ENCODE measurements at places on chromosomes 16 and 17.

- H3K27ac ChIP-seq = no peak overlapping the region
- no peaks in the 10 kb centered on the region for H3K36me3 ChIP-seq
- no peak for DNase-seq
Observed at GRCh38 chr17:2366747-2367494, 29.6 kb downstream of the SGSM2 start.

DNA sequence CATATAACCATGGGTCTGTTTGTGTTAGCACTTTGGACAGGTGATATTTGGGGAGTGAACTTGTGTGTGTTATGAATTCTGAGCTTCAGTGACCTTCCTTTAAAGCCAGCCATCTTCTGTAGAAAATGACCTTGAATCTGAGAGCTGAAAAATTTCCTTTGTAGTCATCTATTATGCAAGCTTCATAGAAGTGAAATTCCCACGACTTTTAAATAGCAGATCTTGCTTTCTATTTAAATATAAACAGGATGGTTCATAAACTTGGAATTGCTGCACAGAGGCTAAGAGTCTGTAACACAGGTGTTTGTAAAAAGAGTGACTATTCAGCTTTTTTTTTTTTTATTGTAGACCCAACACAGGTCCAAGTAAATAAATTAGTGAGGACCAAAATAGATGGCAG lies 85.5 kb downstream of the MARCHF10 start:
- no peaks in the 10 kb centered on the region for H3K36me3 ChIP-seq
- DNase-seq = no peak
- H3K4me3 ChIP-seq = no peak overlapping the region

- H3K4me3 ChIP-seq = peak overlapping the region; percentile 85
- DNase-seq = peak; percentile 97
- no peaks in the 10 kb centered on the region for H3K27me3 ChIP-seq
- H3K36me3 ChIP-seq = no peaks in the 10 kb centered on the region
- peak overlapping the region; percentile 97 for H3K27ac ChIP-seq
Observed at GRCh38 chr17:81345228-81346089, 49.8 kb upstream of the BAHCC1 start.

- H3K36me3 ChIP-seq = no peaks in the 10 kb centered on the region
- no peaks in the 10 kb centered on the region for H3K27me3 ChIP-seq
- H3K4me1 ChIP-seq = no peaks in the 10 kb centered on the region
- H3K4me3 ChIP-seq = no peak overlapping the region
- DNase-seq = peak; percentile 78
Observed at GRCh38 chr16:77675464-77676324, 46.6 kb upstream of the NUDT7 start.

- no peak overlapping the region for H3K27ac ChIP-seq
- H3K27me3 ChIP-seq = no peaks in the 10 kb centered on the region
- DNase-seq = no peak
- no peaks in the 10 kb centered on the region for H3K4me1 ChIP-seq
Observed at GRCh38 chr16:19843371-19843770, 41.3 kb downstream of the GPRC5B start.

DNA sequence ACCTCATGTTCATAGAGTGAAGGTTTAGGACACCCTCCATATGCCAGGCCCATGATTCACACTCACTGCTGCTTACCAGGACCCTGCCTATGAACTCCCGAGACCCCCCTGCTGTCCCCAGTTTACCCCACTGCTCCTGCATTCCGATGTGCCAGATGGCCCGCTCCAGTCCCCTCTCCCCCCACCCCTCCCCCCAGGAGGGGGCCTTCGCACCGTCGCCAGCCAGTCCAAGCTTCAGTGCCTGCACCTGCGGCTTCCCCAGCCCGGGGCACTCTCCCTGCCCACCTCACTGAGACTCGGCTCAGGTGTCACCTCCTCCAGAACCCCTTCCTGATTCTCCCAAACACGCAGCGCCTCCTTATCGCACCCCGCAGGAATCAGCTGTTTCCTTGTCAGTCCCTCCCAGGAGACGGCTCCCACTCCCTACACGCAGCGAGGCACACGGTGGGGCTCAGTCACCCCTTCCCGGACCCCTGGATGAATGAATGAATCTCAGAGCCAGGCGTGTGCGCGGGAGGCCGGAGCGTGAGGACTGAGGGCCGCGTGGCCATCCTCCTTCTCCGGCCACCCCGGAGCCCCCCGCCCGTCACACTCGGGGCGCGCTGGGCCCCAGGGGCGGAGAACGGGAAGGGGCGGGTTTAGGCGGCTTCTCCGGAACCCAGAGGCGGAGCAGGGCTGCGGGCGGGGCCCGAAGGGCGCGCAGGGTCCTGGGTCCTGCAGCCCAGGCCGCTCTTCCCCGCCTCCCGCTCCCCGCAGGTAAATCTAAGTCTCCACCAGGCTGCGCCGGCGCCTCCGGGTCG lies 1.6 kb downstream of the MYO1C start:
- peak overlapping the region; percentile 83 for H3K4me3 ChIP-seq
- H3K36me3 ChIP-seq = no peaks in the 10 kb centered on the region
- no peaks in the 10 kb centered on the region for H3K27me3 ChIP-seq

DNA sequence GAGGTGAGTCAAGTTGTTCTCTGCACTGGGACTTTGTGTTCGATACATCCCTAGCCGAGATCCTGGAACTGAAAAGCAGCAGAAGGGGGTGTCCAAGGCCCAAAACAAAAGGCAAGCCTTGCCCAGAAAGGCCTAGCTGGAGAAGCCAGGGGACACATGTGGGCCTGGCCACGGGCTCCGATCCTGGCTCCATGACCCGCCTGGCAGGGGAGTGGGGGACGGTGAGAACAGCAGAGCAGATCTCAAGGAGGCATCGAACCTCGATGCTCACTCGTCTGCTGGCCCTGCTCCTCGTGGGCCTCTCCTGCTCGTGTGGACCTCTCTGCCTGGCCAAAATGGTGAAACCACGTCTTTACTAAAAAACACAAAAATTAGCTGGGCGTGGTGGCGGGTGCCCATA lies 8.9 kb downstream of the CCNF start:
- H3K36me3 ChIP-seq = no peaks in the 10 kb centered on the region
- no peaks in the 10 kb centered on the region for H3K4me1 ChIP-seq
- H3K4me3 ChIP-seq = no peak overlapping the region
- DNase-seq = no peak
- no peaks in the 10 kb centered on the region for H3K27me3 ChIP-seq

DNA sequence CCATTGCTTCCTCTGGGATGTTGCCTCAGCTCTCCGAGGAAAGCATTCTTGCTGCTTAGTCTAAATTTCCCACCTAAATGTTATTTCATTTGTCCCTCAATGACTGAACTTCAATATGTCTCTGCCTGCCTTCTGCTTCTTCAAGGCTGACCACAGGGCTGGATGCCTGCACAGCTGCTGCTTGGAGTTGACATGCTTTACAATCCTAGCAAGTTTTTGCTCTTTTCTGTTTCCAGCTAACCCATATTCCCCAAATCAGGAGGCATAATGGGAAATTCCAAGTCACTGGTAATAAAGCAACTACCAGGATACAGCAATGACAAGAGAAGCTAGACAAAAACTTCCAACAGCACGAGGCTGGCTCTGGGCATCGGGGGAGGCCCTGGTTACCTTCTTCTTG lies 48.9 kb downstream of the GTF3C1 start:
- no peak for DNase-seq
- no peak overlapping the region for H3K27ac ChIP-seq
- peaks cover 17% of the 10 kb centered on the region for H3K36me3 ChIP-seq
- H3K4me3 ChIP-seq = no peak overlapping the region
- H3K27me3 ChIP-seq = no peaks in the 10 kb centered on the region

DNA sequence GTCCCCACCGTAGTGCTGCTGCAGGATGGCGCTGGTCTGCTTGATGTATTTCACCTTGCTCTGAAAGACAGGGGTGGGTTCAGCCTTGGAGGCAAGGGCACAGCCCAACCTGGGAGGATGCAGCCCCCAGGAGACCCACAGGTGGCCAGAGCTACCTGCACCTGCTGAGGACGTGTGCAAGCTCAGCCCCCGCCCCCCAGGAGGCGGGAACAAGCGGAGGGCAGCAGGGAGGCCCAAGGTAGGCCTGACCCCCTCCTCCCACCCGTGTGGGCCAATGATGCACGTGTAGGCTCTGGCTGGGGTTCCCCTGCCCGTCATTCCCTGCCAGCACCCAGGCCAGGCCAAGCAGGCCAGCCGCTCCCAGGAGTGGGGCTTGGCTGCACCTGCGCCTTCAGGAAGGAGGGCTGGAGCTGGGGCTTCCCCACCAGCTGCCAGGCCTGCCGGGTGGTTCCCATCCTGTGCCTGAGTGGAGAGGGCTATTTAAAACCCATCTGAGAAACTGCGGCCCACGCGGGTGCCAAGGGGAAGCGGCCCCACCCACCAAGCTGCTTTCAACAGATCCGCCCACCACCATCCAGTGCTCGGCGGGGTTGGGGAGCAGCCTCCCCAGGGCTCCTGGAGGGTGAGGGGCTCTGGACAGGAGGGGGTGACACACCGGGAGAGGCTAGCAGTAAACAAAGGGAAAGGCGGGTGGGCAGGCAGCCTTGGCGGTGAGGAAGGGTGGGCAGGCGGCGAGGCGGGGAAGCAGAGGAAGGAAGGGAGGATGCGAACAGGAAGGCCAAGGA lies 3.8 kb downstream of the NTHL1 start:
- no peak for DNase-seq
- H3K27me3 ChIP-seq = no peaks in the 10 kb centered on the region
- H3K36me3 ChIP-seq = no peaks in the 10 kb centered on the region
- no peaks in the 10 kb centered on the region for H3K4me1 ChIP-seq
- H3K4me3 ChIP-seq = no peak overlapping the region

GRCh38 chr17:43915559-43915958 lies 8.2 kb upstream of the MPP2 start:
- H3K27ac ChIP-seq = no peak overlapping the region
- DNase-seq = no peak
- H3K36me3 ChIP-seq = no peaks in the 10 kb centered on the region
- H3K4me3 ChIP-seq = no peak overlapping the region
- H3K4me1 ChIP-seq = no peaks in the 10 kb centered on the region
- H3K27me3 ChIP-seq = no peaks in the 10 kb centered on the region

DNA sequence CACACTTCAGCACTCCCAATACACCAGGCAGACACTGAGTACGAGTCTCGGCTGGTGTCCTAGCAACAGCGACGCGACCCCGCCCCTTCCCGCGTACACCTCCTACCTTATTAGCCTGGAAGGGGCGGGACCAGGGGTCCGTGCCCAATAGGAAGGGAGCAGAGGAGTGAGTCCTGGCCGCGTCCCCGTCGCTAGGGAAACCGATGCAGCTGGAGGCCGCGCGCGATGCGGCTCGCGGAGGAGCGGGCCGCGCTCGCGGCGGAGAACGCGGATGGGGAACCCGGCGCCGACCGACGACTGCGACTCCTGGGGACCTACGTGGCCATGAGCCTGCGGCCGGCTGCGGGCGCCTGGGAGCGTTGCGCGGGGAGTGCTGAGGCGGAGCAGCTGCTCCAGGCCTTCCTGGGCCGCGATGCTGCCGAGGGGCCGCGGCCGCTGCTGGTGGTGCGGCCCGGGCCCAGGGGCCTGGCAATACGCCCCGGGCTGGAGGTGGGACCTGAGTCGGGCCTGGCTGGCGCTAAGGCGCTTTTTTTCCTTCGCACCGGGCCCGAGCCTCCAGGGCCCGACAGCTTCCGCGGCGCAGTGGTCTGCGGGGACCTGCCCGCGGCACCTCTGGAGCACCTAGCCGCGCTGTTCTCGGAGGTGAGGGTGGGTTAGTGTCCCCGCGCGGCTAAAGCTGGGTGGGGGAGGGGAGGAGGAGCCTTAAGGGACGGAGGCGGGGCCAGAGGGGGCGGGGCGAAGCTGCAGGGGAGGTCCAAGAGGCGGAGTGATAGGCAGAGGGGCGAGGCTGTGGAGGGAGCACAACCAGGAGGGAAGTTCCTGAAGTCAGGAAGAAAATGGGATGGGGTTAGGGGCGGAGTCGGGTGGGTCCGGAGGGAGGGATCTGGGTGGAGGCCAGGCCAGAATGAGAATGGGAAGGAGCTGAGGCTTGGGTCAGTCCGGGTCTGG lies at the start of gene DNAH9:
Gene DNAH9, plus strand, starts transcription at position 197 of the 948 bp plus-strand sequence. Its CDS starts 29 bp downstream, at position 226.
- no peaks in the 10 kb centered on the region for H3K27me3 ChIP-seq
- H3K4me1 ChIP-seq = peaks cover 4% of the 10 kb centered on the region
- DNase-seq = peak; percentile 98
- H3K4me3 ChIP-seq = peak within 1 kb of the TSS; percentile 89
- H3K36me3 ChIP-seq = no peaks in the 10 kb centered on the region
- H3K27ac ChIP-seq = peak within 1 kb of the TSS; percentile 79

GRCh38 chr17:3610523-3610922 lies 1.3 kb upstream of the TRPV1 start:
- no peak overlapping the region for H3K27ac ChIP-seq
- H3K27me3 ChIP-seq = no peaks in the 10 kb centered on the region

DNA sequence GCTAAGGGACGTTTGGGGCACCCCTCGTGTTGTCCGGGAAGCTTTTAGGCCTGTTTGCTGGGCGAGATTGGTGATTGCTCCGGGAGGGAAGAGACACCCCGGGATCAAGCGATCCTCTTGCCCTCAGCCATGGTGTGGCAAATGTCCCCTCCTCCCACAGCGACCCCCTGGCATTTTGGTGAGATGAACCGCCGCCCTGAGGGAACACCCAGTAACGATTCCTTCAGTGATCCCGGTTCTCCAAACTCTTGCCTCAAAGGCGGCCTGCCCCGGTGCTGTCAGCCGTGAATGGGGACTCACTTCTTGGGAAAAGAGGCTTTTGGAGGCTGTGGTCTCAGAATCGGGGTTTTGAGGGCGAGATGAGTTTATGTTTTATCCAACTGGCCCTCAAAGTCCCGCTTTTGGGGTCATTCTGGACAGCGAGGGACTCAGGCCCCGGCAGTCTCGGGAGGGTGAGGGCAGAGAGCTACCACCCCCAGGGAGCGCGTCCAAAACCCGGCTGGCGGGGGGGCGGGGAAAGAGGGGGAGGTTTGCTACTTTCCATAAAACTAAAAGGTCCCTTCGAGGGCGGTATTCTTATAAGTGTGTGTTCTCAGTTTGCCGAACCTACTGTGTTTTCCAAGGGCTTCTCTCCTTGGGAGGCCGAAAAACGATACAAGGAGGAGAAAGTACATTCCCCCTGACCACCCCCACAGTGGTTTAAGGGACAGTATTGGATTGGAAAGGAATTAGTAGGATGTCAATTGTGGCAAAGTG lies 232.7 kb downstream of the MRTFB start:
- peak overlapping the region; percentile 87 for H3K4me3 ChIP-seq
- no peaks in the 10 kb centered on the region for H3K36me3 ChIP-seq
- peak; percentile 65 for DNase-seq
- no peaks in the 10 kb centered on the region for H3K27me3 ChIP-seq

DNA sequence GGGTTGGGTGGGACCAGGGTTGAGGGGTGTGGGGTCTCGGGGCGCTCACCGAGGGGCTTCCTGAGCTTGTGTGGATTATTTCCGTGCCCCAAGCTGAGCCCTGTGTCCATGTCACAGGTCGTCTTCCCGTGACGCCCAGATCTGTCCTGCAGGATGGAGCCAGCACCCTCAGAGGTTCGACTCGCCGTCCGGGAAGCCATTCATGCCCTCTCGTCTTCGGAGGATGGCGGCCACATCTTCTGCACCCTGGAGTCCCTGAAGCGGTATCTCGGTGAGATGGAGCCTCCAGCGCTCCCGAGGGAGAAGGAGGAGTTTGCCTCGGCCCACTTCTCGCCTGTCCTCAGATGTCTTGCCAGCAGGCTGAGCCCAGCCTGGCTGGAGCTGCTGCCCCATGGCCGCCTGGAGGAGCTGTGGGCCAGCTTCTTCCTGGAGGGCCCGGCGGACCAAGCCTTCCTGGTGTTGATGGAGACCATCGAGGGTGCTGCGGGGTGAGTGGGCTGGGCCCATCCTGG lies 1.0 kb downstream of the TELO2 start:
- H3K4me3 ChIP-seq = peak overlapping the region; percentile 37
- H3K36me3 ChIP-seq = no peaks in the 10 kb centered on the region
- no peak for DNase-seq
- no peak overlapping the region for H3K27ac ChIP-seq

Data from pancreas (tissue), 10 donors.